ENCODE measurements at places on chromosomes 13 and 19. TPM values are rescaled to one million over a fixed set of nuclear protein-coding genes. Genes with fewer than 3 reads are reported as not detected.
A peak's percentile ranks its signal among the peaks of the same experiment; 100 is the strongest.

DNA sequence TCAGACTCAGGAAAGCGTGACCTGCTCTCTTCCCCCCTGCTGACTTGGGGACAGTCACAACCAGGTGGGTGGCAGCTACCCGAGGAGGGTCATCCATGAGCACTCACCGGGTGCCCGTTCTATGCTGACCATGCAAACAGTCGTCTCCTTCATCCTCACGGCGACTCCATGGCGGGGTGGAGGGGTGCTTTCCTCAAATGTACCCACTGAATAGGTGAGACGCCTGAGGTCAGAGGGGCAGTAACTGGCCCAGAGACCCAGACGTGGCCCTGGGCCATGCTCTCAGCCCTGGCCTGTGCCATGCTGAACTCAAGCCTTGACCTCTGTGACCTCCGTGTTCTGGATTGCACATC, 59.2 kb upstream of the TPM4 start:
- DNase-seq, result no peak

DNA sequence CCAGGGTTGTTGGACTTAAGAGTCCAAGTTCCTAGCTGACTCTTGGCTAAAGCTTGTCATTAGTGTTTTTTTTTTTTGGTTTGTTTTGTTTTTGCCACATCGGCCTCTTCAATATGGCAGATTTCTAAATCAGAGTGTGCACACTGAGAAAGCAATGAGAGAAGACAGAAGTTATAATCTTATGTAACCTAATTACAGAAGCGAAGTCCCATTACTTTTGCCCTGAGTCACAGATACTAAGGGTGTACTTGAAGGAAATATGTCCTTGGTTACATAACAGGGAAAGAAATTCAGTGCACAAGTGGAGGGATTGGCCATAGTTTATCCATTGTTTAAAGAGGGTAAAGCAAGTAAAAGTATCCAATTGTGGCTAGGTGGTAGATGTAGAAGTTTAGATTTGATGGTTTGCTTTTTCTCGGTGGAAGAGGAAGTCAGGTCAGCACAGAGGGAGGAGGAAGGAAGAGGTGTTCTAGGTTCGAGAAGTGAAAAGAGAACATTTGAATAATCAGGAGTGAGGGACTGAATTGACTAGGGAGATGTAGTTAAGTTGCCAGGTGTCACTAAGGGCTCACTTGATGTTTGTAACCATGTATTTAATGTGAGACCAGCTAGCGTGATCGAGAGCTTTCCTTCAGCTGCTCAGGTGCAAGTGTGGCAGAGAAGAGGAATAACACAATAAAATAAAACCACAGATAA, 12.2 kb downstream of the GTF2F2 start:
- no peak for DNase-seq

DNA sequence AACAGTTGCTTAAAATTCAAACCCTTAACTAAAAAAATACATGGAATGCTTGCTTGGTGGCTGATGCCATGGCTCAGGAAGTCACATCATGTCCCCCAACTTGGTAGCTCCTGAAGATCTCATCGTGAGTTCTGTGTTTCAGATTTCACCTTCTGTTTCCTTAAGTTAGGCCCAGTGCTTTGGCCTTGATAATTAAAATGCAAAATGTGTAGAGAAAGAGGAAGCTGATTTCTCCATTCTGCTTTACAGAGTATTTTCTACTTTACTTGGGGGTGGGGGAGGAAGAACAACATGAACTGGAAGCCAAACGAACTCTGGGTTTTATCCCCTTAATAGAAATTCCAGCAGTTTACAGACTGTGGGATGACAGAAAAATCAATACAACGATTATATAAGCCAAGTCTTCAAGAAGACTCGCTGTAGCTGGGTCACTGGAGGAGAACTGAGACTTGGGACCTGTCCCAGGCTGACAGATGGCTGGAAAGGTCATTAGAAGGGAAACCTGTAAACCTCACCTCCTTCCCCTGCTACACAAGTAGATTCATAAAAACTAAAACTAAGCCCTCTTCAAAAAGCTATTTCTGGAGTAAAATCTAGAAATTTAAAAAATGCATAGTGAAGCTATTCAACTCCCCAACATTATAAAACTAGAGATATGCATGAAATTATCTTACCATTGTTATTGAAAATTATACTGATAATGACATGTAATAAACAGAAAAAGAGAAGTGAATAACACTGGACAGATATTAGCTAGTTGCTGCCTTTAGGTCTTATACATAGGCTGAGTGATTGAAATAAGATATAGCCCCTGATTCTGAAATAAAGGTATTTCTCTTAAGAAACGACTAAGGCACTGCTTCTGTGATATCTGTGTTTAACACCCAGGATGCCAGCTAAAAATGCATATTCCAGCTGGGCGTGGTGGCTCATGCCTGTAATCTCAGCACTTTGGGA, 22.1 kb upstream of the GGACT start:
- no peak for DNase-seq

DNA sequence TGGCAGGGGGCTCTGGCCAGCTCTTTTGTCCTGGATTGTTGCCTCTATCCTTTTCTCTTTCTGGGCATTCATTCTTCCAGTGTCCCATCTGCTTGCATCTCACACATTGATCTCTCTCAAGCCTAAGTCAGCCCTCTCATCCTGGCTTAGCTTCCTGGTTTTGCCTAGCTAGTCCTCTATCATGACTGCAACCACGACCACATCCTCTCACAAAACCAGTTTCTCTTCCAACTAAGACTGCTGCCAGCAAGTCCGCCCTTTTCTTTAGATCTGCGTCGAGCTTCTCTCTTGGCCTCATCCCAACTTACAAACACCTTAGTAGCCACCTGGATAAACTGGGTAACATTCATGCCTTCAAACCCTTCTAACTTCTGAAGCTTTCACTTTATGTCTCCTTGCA, 212.2 kb upstream of the HTR2A start:
- no peak for DNase-seq

GRCh38 chr13:44176173-44176572, 197.5 kb upstream of the SERP2 start:
- no peak for DNase-seq

Gene TMEM59L
- not detected for polyA plus RNA-seq

DNA sequence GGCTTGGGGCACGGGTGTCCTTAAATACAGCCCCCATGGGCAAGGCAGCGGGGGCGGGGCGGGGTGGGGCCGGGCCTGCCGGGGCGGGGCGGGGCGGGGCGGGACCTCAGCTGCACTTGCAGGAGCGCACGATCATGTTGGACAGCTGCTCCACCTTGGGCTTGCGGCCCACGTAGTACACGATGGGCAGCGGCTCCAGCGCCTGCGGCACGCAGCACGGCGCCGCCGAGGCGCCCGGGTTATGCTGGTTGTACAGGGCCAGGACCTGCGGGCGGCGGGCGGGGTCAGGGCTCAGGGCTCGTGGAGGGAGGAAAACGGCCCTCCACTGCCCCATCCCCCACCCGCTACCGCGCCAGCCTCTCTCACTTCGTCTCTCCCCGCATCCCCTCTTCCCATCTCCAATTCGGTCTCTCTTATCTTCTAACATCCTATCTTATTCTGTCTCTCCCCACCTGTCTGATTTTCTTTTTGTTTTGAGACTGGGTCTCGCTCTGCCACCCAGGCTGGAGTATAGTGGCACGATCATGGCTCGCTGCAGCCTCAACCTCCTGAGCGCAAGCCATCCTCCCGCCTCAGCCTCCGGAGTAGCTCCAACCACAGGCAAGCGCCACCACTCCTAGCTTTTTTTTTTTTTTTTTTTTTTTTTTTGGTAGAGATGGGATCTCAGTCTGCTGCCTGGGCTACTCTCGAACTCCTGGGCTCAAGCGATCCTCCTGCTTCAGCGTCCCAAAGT, 21.1 kb downstream of the CCDC97 start:
- DNase-seq, result no peak

GRCh38 chr13:25561812-25562211, 190.0 kb downstream of the ATP8A2 start:
- no peak for DNase-seq

DNA sequence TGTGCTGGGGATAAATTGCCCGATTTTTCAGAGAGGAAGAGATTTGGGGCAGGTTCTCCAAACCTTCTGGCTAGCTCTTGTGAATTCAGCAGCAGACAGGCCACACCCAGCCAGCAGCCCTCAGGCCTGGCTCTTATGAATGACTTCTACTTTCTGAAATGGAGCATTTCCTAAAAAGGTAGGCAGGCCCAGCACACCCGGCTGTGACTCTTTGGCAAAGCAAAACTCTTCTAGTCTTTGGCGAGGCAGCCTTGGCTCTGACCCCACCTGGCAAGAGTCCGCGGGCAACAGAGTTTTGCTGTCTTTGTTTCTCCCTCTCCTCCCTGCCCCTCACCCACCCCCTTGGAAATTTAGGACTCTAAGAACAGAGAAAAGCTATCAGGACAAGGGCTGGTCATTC, 221.2 kb downstream of the ZNF536 start:
- no peak for DNase-seq

DNA sequence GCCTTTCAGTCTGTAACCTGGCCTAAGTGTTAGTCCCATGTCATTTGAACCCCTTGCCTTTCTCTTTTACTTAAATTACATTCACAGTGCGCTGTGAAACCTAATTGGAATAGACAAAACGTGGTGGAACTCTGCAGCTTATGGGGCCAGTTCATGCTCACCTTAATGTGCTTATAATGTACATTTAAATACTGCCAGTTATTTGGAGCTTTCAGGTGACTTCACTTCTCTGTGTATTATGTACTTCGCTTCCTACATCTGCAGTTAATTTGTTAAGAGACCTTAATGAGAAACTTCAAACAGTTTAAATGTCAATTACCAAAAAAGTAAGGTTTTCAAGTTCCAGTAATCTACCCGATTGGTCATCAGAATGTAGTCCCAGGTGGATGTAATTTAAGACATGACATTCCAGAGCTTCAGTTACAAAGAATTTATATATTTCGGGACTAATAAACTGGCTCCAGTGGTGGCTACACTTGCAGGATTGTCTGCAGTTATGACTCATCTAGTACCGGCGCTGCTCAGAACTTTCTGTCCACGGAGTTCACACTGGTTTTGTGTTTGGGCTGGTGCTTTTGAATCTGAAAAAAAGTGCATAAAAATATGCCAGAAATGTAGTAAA, 125.3 kb downstream of the TM9SF2 start:
- no peak for DNase-seq

GRCh38 chr13:30722361-30722760, 13.0 kb upstream of the ALOX5AP start:
- DNase-seq, result no peak

DNA sequence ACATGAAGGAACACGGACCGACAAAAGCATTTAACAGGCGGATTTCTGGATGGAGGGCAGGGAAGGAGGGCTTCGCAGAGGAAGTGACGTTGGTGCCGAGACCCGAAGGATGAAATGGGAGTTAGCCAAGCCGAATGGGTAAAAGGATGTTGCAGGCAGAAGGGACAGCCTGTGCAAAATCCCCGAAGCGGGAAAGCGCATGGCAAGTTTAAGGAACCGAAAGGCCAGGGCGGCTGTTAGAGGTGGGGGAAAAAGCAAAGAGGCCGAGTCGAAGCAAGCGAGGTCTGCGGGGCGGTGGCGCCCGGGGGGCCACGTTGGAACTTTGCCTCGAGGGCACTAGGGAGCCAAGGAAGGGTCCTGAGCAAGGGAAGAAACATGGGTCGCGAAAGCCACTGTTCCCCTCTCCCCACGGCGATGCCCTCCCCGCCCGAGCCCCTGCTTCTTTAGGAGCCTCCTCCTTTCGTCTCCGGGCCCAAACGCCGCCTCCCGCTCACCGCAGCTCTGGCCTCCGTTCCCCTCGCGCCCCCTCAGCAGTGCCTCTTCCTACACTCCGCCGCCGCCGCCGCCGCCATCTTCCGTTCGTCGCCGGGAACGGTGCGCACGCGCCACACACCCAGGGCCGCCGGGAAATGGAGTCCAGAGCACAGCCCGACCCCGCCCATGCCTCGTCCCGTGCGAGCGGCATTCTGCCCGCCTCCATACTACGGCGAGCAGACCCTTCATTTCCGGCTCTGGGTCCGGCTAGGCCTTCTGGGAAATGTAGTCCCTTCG, at the start of gene SYMPK:
SYMPK (minus strand) TSS at position 584 of the 771 bp plus-strand sequence. CDS start 8,652 bp downstream, outside the sequence.
- peak; percentile 99 for DNase-seq

- no peak for DNase-seq
These were observed 19.8 kb downstream of the CEACAM7 start for GRCh38 chr19:41668315-41668714.

Gene TMEM38A
- 3.3 TPM for polyA plus RNA-seq
